Neural crest cell (in vitro differentiated cells): ENCODE measurements at places on chromosomes 1 and 21. TPM values are rescaled to one million over a fixed set of nuclear protein-coding genes. Genes with fewer than 3 reads are reported as not detected.
A peak's percentile ranks its signal among the peaks of the same experiment; 100 is the strongest.

Gene ANKRD34A
- total RNA-seq: 0.49 and 1.2 TPM in 2 replicates

Gene SAMD13
- total RNA-seq: 2.1 and 2.3 TPM in 2 replicates

DNA sequence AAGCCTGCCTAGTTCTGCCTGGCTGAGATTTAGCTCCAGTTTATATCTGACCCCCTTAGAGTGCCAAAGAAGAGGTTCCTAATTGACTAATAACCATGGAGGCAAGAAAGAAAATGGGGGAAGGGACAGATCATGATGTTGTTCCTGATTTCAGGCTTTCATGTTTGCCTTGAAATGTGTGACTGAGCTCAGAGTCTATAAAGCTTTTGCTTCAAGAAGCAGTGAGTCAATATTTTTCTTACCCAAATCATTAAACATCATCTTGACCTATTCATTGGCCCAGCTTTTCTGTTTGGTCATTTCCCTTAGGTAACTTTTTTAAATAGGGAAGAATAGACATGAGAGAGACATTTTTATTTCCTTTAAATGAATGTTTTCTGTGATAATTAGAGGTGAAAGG, 55.9 kb downstream of the HHAT start:
- H3K27ac ChIP-seq: no peak overlapping the region
- H3K36me3 ChIP-seq: peaks cover 3% of the 10 kb centered on the region
- no peaks in the 10 kb centered on the region for H3K27me3 ChIP-seq
- no peak for DNase-seq
- no peak overlapping the region for H3K4me3 ChIP-seq

DNA sequence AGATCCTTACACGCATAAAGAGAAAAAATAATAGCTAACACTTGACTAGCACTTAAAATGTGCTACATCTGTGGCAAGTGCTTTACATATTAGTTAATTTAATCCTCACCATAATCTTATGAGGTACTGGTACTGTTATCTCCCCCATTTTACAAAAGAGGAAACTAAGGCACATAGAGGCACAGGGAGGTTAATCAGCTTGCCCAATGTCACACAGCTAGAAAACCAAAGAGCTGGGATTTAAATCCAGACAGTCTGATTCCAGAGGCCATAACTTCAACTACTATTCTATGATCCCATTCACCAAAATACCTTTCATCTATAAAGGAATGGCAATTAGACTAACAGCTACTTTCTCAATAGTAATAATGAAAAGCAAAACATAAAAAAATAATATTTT, 11.7 kb downstream of the SPOCD1 start:
- H3K36me3 ChIP-seq: no peaks in the 10 kb centered on the region
- DNase-seq: no peak
- H3K27ac ChIP-seq: no peak overlapping the region
- peaks cover under 1% of the 10 kb centered on the region for H3K27me3 ChIP-seq
- peaks cover 11% of the 10 kb centered on the region for H3K4me1 ChIP-seq

- H3K36me3 ChIP-seq: no peaks in the 10 kb centered on the region
- no peak for DNase-seq
- H3K27ac ChIP-seq: no peak overlapping the region
- no peaks in the 10 kb centered on the region for H3K4me1 ChIP-seq
- H3K27me3 ChIP-seq: no peaks in the 10 kb centered on the region
- H3K4me3 ChIP-seq: no peak overlapping the region
Observed at GRCh38 chr1:194155962-194156361, 969.5 kb upstream of the B3GALT2 start.

DNA sequence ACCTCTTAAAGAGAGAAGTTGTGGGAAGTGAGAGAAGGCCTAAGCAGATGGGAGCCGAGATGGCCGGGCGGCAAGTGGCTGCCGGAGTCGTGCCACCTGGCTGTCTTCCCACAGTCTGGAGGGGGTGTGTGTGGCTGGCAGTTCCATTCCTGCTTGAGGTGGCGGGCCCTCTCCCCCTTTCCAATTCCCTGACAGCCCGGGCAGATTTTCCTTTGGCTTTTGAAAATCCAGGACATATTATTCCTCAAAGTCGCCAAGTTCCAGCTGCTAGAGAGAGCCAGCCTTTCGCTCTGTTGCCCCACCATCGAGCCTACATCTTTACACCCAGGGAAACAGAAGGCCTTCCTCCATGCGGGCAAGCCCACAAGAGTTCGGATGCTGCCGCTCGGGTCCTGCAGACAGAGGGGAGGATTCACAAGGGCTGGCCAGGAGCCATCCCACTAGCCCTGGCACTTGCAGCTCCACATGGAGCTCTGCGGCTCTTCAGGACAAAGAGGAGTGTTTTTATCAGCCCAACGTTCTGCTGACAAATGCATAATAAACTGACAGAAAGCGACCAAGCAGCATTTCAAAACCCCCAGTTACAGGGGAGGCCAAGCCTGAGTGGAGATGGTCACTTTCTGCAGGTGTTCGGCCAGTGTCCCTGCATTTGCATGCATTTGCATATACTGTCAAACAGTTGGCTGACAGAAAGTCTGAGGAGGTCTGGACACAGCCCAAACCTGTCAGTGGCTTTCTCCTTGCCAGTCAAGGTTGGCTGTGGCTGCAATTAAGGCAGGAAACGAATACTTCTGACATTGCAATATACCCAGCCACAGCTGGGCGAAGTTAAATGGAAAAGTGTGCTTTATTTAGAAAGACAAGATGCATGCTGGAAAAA, 45.9 kb downstream of the OLIG1 start:
- DNase-seq: no peak
- H3K4me3 ChIP-seq: no peak overlapping the region
- H3K36me3 ChIP-seq: no peaks in the 10 kb centered on the region
- H3K4me1 ChIP-seq: peaks cover 71% of the 10 kb centered on the region
- peaks cover 98% of the 10 kb centered on the region for H3K27me3 ChIP-seq

- no peak for DNase-seq
- no peak overlapping the region for H3K4me3 ChIP-seq
- no peak overlapping the region for H3K27ac ChIP-seq
- H3K4me1 ChIP-seq: peaks cover 8% of the 10 kb centered on the region
- peaks cover 14% of the 10 kb centered on the region for H3K36me3 ChIP-seq
Observed at GRCh38 chr1:232964601-232965000, 14.2 kb downstream of the NTPCR start.

DNA sequence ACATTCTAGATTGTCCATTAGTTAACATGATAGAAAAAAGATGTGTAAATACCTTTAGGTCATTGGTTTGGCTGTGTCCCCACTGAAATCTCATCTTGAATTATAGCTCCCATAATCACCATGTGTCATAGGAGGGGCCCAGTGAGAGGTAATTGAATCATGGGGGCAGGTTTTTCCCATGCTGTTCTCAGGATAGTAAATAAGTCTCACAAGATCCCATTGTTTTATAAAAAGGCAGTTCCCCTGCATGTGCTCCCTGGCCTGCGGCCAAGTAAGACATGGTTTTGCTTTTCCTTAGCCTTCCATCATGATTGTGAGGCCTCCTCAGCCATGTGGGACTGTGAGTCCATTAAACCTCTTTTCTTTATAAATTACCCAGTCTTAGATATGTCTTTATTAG, 32.5 kb upstream of the SLC44A5 start:
- no peak for DNase-seq
- H3K36me3 ChIP-seq: peaks cover 13% of the 10 kb centered on the region
- no peaks in the 10 kb centered on the region for H3K27me3 ChIP-seq
- no peaks in the 10 kb centered on the region for H3K4me1 ChIP-seq
- no peak overlapping the region for H3K27ac ChIP-seq
- H3K4me3 ChIP-seq: no peak overlapping the region

GRCh38 chr1:234069760-234070159, 165.3 kb downstream of the SLC35F3 start:
- H3K4me3 ChIP-seq: no peak overlapping the region
- H3K27ac ChIP-seq: no peak overlapping the region
- H3K27me3 ChIP-seq: no peaks in the 10 kb centered on the region
- DNase-seq: no peak
- H3K36me3 ChIP-seq: no peaks in the 10 kb centered on the region

DNA sequence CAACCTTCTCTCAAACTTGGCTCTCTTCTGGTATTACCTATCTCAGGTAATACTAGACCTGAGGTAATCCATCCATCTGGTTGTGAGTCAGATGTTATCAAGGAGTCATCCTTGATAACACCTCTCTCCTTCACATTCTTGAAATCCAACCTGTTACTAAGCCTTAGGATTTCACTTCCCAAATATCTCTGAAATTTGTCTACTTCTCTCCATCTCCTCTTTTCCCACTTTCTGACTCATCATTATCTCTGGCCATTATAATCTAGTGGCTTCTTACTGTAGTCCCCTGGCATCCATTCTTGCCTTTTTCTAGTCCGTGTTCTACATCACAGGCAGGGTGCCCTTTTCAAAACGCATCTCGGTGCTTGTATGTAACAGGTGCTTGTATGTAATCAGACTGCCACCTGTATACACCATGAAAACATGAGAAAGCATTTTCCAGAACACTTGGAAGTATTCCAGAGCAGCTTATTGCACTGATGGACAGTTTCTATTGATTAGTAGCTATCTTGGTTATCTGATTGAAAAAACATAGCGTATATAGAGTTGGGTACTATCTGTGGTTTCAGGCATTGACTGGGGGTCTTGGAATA, 4.5 kb downstream of the COG2 start:
- no peak overlapping the region for H3K27ac ChIP-seq
- no peaks in the 10 kb centered on the region for H3K27me3 ChIP-seq
- peaks cover 15% of the 10 kb centered on the region for H3K36me3 ChIP-seq
- H3K4me1 ChIP-seq: peaks cover 27% of the 10 kb centered on the region
- DNase-seq: no peak

DNA sequence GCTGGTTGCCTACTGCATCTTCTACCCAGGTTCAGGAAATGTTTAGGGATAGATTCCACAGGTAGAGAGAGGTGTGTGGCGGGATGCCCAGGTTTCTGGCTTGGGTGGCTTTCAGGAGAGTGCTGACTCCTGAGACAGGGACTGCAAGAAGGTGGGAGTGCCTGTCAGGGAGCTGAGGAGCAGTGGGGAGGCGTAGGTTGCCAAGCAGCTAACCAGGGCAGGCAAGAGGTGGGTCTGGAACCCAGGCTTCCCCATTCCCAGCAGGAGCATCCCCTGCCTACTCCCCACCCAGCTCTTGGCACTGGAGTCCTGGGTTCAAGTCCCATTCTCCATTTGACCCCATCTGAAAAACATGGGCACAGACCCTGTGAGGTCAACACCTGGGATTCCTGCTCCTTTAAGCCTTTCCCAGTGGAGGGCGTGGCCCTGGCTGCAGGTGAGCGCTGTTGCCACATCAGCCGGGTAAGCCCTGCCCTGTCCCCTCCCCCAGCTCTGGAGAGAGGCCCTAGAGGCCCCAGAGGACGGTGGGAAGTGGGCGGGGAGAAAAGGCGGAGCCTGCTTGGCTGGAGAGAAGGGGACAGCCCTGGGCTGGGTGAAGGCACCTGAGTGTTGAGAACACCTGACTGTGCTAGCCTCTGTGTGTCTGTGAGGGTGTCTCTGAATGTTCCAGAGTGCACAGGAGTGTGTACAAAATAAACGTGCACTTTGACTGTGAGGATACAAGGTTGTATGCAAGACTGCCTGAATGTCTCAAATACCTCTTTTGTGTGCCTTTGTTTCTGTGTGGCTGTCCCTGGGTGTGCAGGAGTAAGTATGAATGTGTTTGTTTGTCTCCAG, 14.0 kb upstream of the SYNC start:
- no peaks in the 10 kb centered on the region for H3K36me3 ChIP-seq
- H3K27ac ChIP-seq: peak overlapping the region; percentile 52
- peaks cover 16% of the 10 kb centered on the region for H3K4me1 ChIP-seq
- H3K4me3 ChIP-seq: no peak overlapping the region
- no peaks in the 10 kb centered on the region for H3K27me3 ChIP-seq
- DNase-seq: peak; percentile 43

DNA sequence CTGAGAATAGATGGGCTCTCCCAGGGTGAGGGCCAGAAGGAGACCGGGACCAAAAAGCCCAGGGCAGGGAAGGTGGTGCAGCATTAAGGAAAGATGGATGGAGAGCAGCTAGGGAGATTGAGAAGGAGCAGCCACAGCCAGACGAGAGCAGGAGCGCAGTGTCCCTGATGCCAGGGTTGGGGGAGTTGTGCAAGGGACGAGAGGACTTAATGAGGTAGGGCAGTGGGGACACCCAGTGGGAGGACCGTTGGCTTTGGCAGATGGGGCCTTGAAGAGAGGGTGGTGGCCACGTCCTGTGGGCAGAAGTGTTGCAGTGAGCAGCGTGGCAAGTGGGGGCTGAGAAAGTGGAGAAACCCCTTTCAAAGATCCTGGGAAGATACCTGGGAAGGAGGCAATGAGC, 38.0 kb upstream of the KDM4A start:
- H3K27me3 ChIP-seq: no peaks in the 10 kb centered on the region
- no peak for DNase-seq
- no peaks in the 10 kb centered on the region for H3K4me1 ChIP-seq
- peak overlapping the region; percentile 78 for H3K27ac ChIP-seq

DNA sequence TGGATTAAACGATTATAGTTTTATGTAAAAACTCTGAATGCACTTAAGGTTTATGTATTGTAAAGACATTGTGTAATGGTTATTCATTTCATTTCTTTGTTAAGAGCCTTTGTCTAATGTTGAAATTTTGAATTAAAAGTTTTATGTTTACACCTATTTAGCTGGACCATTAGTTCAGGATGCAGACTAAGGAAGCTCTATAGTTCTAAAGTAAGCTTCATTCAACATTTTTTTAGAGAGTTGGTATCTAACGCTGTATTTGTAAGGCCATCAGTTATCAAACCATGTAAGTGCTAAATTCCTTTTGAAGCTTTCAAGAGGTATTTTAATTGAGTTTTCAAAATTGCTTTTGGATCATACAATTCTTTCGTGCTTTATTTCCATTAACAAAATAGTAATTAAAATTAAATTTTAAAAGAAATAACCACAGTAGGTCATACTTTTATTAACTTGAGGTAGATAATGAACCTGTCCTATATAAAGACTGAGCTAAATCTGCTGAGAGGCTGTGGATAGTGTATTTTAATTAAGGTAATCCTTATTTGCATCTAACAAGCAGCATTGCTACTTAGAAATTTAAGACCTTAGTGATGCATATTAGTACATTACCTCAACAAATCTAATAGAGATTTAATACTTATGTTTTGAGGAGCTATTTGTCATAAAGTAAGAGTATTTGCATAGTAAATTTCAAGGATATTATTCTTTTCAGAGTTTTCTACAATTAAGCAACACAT, 47.9 kb downstream of the RWDD3 start:
- H3K27ac ChIP-seq: no peak overlapping the region
- H3K4me1 ChIP-seq: no peaks in the 10 kb centered on the region
- H3K4me3 ChIP-seq: no peak overlapping the region
- no peaks in the 10 kb centered on the region for H3K27me3 ChIP-seq
- no peaks in the 10 kb centered on the region for H3K36me3 ChIP-seq

GRCh38 chr1:84907095-84907827, 14.3 kb upstream of the LPAR3 start:
- peaks cover 11% of the 10 kb centered on the region for H3K27me3 ChIP-seq
- H3K27ac ChIP-seq: no peak overlapping the region
- no peak overlapping the region for H3K4me3 ChIP-seq
- no peaks in the 10 kb centered on the region for H3K36me3 ChIP-seq
- H3K4me1 ChIP-seq: no peaks in the 10 kb centered on the region

DNA sequence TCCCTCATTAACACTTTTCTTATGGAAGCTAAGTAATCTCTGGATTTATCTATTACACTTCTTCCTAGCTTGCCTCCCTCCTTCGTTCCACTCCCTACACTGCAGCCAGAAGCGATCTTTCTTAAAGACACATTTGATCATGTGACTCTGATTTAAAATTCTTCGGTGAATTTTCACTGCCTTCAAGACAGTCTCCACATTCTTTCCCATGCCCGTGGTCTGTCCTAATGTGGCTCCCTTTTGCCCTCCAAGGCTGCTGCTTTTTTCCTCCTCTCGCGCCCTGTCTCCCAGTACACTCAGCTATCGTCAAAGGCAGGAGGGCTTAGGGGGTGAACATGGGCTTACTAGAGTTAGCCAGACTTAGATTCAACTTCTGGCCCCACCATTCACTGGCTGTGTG, 64.4 kb downstream of the SDCCAG8 start:
- H3K27ac ChIP-seq: no peak overlapping the region
- no peaks in the 10 kb centered on the region for H3K27me3 ChIP-seq
- peaks cover 15% of the 10 kb centered on the region for H3K36me3 ChIP-seq
- peaks cover 30% of the 10 kb centered on the region for H3K4me1 ChIP-seq
- no peak for DNase-seq
